HepG2 (cell line): ENCODE measurements at places on chromosomes 7 and 10. TPM values are rescaled to one million over a fixed set of nuclear protein-coding genes. Genes with fewer than 3 reads are reported as not detected.
A peak's percentile ranks its signal among the peaks of the same experiment; 100 is the strongest.

Gene MYL10
- total RNA-seq = not detected in 2 replicates

Gene ZKSCAN1
- 60.6 and 64.5 TPM in 2 replicates for total RNA-seq

DNA sequence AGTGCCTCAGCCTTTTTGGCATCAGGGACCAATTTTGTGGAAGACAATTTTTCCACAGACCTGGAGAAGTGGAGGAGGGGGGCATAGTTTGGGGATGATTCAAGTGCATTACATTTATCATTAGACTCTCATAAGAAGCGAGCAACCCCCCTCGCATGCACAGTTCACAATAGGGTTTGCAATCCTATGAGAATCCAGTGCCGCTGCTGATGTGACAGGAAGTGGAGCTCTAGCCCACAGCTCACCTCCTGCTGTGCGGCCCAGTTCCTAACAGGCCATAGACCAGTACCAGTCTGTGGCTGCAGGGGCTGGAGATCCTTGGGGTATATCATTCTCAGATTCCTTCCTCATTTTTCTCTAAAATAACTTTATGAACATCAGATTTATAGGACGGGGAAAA, 50.8 kb downstream of the ATAD1 start:
- DNase-seq = no peak
- H3K4me1 ChIP-seq = peaks cover 16% of the 10 kb centered on the region
- H3K27me3 ChIP-seq = no peaks in the 10 kb centered on the region
- H3K4me3 ChIP-seq = no peak overlapping the region

- no peaks in the 10 kb centered on the region for H3K36me3 ChIP-seq
- peak; percentile 97 for DNase-seq
- peak overlapping the region; percentile 38; the same call in 1 of the 2 replicates for H3K4me3 ChIP-seq
- peak overlapping the region; percentile 92 for H3K27ac ChIP-seq
- no peaks in the 10 kb centered on the region for H3K27me3 ChIP-seq
- peaks cover 92% of the 10 kb centered on the region for H3K4me1 ChIP-seq
Observed at GRCh38 chr10:102988404-102989314, 70.6 kb downstream of the CNNM2 start.

- no peaks in the 10 kb centered on the region for H3K36me3 ChIP-seq
- H3K4me1 ChIP-seq = no peaks in the 10 kb centered on the region
- H3K4me3 ChIP-seq = no peak overlapping the region
- no peaks in the 10 kb centered on the region for H3K27me3 ChIP-seq
Observed at GRCh38 chr7:109529712-109530111, 960.0 kb downstream of the DNAJB9 start.

DNA sequence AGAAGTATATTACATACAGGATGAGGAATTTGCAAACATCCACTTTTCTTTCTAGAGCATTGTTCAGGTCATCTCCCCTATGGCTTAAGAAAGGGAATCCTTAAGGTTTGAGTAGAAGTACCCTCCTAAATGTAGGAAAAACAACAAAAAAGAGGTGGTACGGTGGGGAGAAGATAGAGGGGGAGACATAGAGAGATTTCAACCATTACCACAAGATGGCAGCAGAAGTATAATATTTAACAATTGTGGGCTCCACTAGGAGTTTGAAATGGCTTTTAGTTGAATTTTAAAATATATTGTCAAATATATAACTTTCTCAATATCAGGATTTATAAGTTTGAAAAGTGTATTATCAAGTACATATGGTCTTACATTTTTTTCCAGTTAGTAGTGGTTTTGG, 72.7 kb upstream of the PRKG1 start:
- no peaks in the 10 kb centered on the region for H3K4me1 ChIP-seq
- DNase-seq = no peak
- H3K27me3 ChIP-seq = peaks cover 15% of the 10 kb centered on the region; the same call in 2 of the 3 replicates
- no peaks in the 10 kb centered on the region for H3K36me3 ChIP-seq

- peaks cover 83% of the 10 kb centered on the region for H3K36me3 ChIP-seq
- H3K4me3 ChIP-seq = no peak overlapping the region
- no peaks in the 10 kb centered on the region for H3K4me1 ChIP-seq
- no peak for DNase-seq
Observed at GRCh38 chr7:139583826-139584553, 60.5 kb downstream of the CLEC2L start.

Gene BTBD16
- total RNA-seq = 3.6 and 5.0 TPM in 2 replicates

Gene AGR2
- 1.3 and 2.9 TPM in 2 replicates for total RNA-seq

DNA sequence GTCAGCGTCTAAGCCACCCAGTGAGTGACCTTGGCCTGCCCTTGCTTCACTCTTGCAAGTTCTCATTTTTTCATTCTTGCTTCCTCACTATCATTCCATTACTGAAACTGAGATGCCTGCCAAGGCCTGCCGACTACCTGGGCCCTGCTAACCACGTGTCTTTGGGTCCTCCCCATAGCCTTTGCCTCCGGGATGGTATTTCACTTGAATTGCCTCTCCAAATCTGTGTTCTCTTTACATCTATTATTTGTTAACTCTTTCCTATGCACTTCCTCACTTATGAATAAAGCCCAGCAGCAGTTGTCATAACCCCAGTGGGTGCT, 234.6 kb downstream of the SNX10 start:
- no peak overlapping the region for H3K27ac ChIP-seq
- no peaks in the 10 kb centered on the region for H3K36me3 ChIP-seq
- no peaks in the 10 kb centered on the region; the same call in 1 of the 2 replicates for H3K27me3 ChIP-seq
- H3K4me3 ChIP-seq = no peak overlapping the region
- H3K4me1 ChIP-seq = no peaks in the 10 kb centered on the region
- DNase-seq = no peak

- H3K36me3 ChIP-seq = no peaks in the 10 kb centered on the region
- H3K4me1 ChIP-seq = peaks cover 41% of the 10 kb centered on the region
- no peak for DNase-seq
- no peak overlapping the region for H3K27ac ChIP-seq
- H3K27me3 ChIP-seq = peaks cover 9% of the 10 kb centered on the region; the same call in 2 of the 3 replicates
- H3K4me3 ChIP-seq = no peak overlapping the region
Observed at GRCh38 chr10:123996302-123996701, 97.1 kb downstream of the CHST15 start.

GRCh38 chr10:125102821-125103220, 57.5 kb downstream of the CTBP2 start:
- H3K4me1 ChIP-seq = 0 out of 2 replicates have a peak, but pooled peaks cover 12% of the 10 kb centered on the region
- no peak overlapping the region for H3K27ac ChIP-seq
- H3K4me3 ChIP-seq = no peak overlapping the region
- no peak for DNase-seq
- no peaks in the 10 kb centered on the region for H3K36me3 ChIP-seq

Gene EN2
- not detected in 2 replicates for total RNA-seq

Gene CFAP70
- total RNA-seq = 0.13 and 0.27 TPM in 2 replicates

DNA sequence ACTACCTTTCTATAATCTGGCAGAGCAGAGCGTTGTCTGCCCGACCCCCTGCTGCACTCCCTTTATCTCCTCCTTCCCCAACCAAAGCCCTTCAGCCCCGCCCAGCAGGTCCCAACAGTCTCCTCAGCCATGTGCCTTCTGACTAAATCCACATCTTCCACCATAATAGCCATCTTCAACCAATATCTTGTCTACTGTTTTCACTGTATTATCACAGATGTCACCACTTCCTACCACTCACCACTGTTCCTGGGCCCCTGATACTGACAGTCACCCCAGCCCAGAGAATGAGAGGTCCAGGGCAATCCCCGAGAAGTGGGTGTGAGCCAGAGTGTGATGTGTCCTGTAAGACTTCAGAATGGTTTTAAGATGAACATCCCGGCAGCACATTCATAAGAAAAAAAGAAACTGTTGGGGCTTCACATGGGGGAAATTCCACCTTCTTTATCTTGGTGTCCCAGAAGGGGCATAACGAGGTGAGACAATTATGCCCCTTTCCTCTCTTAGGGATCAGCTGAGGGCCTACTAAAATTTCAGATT, 25.3 kb downstream of the CCDC6 start:
- no peak overlapping the region for H3K4me3 ChIP-seq
- H3K27me3 ChIP-seq = no peaks in the 10 kb centered on the region
- DNase-seq = no peak
- no peaks in the 10 kb centered on the region; the same call in 2 of the 3 replicates for H3K36me3 ChIP-seq
- no peak overlapping the region for H3K27ac ChIP-seq

DNA sequence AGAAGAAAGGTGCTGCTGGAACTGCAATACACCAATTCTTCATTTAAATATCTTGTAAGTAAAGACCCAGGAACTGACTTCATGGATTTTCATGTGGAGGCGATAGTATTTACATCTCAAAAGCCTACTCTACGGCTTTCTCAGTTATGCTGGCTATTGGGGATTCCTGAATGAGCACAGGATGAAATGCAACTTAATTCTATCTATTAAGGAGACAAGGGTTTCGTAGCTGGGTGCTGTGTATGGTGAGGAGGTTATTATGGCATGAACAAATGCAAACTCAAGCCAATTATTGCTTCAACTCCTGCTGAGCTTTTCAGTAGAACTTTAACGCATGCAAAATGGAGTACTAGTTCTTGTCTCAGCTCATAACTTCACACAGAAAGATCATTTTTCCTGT, 251.2 kb downstream of the SORCS1 start:
- H3K4me1 ChIP-seq = no peaks in the 10 kb centered on the region
- no peak overlapping the region for H3K4me3 ChIP-seq
- H3K36me3 ChIP-seq = no peaks in the 10 kb centered on the region

DNA sequence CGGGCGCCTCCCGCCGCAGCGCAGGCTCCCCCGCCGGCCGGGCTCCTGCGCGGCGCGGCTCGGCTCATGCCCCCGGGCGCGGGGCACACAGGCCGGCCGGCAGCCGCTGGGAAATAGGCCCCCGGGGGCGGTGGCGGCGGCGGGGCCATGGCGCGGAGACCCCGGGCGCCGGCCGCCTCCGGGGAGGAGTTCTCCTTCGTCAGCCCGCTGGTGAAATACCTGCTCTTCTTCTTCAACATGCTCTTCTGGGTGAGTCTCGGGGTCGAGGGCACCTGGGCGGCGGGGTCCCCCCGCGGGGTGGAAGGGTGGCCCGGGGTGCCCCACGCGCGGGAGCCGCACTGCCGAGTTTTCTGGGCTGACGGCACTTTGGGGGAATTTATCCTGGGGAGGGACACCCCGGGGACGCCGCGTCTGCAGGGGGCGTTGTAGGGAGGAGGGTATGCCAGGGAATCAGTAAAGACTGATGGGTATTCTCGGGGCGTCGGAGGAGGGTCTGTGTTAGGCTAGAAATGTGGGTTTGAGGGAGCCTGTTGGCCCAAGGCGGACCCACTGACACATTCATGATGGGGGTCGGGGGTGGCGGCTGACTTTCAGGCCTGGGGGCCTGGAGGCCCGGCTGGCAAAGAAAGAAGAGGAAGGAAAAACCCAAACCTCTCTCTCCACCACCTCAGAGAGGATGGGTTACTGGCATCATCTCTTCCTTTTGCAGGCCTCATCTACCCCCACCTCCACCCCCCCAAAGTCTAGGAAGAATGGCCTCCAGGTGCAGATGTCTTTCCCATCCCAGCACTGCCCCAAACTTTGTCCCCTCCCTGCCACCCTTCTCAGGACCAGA, 544 bp downstream of the TSPAN33 start:
- DNase-seq = no peak
- H3K27ac ChIP-seq = no peak overlapping the region
- H3K36me3 ChIP-seq = no peaks in the 10 kb centered on the region
- peaks cover 17% of the 10 kb centered on the region; the same call in 2 of the 3 replicates for H3K27me3 ChIP-seq
- H3K4me3 ChIP-seq = peak overlapping the region; percentile 83

GRCh38 chr10:50625649-50626132, 1.9 kb upstream of the SGMS1 start:
- no peaks in the 10 kb centered on the region for H3K36me3 ChIP-seq
- H3K4me1 ChIP-seq = peaks cover 20% of the 10 kb centered on the region
- peak overlapping the region; percentile 99 for H3K27ac ChIP-seq
- DNase-seq = no peak
- no peaks in the 10 kb centered on the region for H3K27me3 ChIP-seq

Gene UCN3
- total RNA-seq = not detected in 2 replicates

DNA sequence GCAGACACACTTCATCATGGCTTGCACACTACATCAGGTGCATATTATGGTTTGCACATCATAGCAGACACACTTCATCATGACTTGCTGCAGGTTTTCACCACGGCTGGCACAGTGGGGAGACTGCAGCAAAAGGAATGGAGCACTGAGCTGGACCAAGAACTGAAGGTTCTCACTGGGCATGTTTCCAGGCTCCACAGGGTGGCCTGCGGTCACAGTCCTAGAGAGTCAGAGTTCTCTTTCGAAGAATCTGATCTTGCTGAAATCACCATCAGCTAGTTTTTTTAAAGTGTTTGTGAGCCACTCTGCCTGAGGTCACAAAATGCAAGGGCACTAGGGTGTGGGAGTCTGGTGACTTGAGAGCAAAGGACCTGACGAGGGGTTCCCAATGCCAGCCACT, 140.4 kb upstream of the NPY start:
- DNase-seq = no peak
- no peak overlapping the region for H3K27ac ChIP-seq
- no peaks in the 10 kb centered on the region for H3K36me3 ChIP-seq
- no peaks in the 10 kb centered on the region for H3K4me1 ChIP-seq
- H3K27me3 ChIP-seq = no peaks in the 10 kb centered on the region

GRCh38 chr7:70498232-70498992, 633.5 kb upstream of the GALNT17 start:
- H3K27ac ChIP-seq = no peak overlapping the region
- H3K4me1 ChIP-seq = no peaks in the 10 kb centered on the region
- no peaks in the 10 kb centered on the region for H3K36me3 ChIP-seq
- H3K27me3 ChIP-seq = no peaks in the 10 kb centered on the region
- DNase-seq = no peak

Gene STRIP2
- 3.8 and 8.2 TPM in 2 replicates for total RNA-seq

- peaks cover 2% of the 10 kb centered on the region for H3K4me1 ChIP-seq
- no peak overlapping the region for H3K4me3 ChIP-seq
- no peak overlapping the region for H3K27ac ChIP-seq
- H3K36me3 ChIP-seq = no peaks in the 10 kb centered on the region
Observed at GRCh38 chr7:73850781-73851207, 8.5 kb upstream of the METTL27 start.

DNA sequence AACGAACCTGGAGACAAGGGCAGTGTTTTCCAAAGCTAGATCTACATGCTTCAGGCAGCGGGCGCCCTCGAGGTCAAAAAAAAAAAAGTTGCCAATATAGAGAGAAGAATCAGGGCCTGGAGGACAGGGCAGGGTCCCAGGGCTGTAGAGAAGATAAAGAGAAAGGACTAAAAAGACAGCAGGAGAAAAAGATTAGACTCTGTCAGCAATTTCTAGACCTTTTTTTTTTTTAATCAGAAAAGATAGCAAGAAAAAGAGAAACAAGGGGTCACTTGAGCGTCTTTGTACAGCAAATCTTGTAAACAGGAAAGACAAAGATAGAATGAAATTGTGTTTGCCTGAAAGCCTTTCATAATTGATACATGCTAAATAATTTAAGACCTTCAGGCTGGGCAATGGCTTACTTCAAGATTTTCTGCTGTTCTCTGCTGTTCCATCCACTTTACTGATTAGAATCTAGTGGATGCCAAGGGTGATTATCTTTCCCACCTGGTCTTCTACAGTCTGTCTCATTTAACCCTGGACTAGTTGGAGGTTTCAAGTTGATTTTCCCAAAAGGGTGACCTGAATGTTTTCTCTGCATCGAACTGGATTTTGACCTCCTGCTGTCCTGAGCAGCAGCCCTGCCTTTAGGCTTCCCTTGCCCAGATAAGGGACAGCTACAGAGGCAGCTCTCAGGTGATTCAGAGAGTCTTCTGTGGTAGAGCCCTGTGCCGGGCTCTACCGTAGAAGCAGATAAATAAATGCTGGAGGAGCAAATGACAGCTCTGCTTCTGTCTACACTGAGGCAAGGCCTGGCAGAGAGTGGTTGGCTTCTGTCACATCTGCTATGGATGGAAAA, 5.1 kb downstream of the LMOD2 start:
- no peak overlapping the region for H3K27ac ChIP-seq
- no peaks in the 10 kb centered on the region for H3K36me3 ChIP-seq
- H3K27me3 ChIP-seq = no peaks in the 10 kb centered on the region

Gene VWC2
- not detected in 2 replicates for total RNA-seq

Gene RBP3
- not detected in 2 replicates for total RNA-seq
